ENCODE measurements at places on chromosomes 7 and 10. TPM values are rescaled to one million over a fixed set of nuclear protein-coding genes. Genes with fewer than 3 reads are reported as not detected.

ASAH2 gene
- 3.0 TPM for total RNA-seq

PARP12 gene
- total RNA-seq: 6.0 TPM

UROS gene
- 82.1 TPM for total RNA-seq

OR6V1 gene
- not detected for total RNA-seq

SPDYE11 gene
- not detected for total RNA-seq
